ENCODE measurements at places on chromosomes 4 and X.
A peak's percentile ranks its signal among the peaks of the same experiment; 100 is the strongest.

DNA sequence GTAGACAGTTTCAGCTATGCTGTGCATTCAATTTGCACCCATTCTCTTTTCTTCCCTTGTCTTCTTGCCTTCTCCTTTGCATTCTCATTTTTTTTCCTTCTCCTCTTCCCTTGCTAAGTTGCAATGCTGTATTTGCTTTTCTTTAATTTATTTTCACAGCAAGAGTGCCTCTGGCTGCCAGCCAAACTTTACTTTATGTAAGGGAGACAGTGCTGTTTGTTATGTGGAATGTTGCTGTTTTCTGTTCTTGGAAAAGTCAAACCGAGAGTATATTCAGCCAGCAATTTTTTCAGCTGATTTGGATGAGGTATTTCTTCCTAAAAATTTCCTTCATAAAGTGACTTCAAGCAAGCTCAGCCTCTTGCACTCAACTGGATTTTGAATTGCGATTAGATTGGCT is 1293.4 kb downstream of the ARAP2 start:
- DNase-seq, result no peak

GRCh38 chr4:148116264-148116663 is 325.9 kb downstream of the NR3C2 start:
- DNase-seq, result no peak

GRCh38 chrX:43958529-43958928 is 14.7 kb downstream of the NDP start:
- peak; percentile 59 for DNase-seq

DNA sequence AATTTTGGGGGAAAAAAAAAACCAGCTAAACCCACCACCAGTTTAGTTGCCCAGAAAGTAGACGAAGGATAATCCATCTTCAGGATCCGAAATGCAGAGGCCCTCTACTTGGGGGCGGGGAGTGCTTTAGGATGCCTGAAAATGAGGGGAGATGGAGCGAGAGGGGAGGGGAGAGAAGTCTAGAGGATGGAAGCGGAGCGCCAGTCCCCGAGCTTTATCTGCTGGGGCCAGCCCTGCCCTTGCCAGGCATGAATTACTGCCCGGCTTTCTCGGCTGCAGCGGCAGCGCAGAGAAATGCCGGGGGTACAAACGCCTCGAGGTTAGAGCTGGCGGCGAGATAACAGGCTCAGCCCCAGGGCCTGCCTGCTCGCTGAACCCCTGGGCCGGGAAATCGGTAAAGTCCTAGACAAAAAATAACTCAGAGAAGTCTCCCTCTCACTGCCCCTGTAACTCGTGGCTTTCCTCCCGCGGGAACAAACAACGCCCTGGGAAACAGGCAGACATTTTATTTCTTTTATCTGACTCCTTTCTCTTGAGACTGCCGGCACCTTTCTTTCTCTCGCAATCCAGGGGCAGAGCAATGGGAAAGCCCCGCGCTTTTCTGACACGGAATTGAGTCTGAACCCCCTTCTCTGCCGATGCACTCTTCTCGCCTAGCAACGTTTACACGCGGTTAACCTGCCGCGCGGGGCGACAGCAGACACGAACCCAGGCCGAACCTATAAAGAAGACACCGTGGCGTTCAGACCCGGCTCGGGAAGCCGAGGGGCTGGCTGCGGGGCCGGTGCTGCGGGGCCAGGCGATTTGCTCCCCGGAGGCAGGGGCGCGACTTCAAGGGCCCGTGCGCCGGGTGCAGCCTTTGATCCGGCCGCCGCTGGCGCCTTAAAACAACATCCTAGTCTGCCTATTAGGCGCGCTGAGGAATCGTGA is 3.1 kb upstream of the MSX1 start:
- peak; percentile 80 for DNase-seq

DNA sequence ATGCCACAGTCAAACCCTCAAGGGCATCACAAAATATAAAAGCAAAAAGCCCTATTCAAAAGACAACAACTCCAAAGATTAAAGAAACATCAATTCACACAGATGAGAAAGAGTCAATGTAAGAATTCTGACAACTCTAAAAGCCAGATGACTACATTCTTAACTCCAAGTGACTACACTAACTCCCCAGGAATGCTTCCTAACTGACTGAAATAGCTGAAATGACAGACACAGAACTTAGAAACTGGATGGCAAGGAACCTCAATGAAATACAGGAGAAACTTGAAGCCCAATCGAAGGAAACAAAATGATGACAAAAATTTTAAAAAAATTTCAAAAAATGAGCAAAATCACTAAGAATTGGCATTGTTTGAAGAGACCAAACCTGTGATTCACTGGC is 1047.6 kb upstream of the PCDH10 start:
- DNase-seq, result no peak

DNA sequence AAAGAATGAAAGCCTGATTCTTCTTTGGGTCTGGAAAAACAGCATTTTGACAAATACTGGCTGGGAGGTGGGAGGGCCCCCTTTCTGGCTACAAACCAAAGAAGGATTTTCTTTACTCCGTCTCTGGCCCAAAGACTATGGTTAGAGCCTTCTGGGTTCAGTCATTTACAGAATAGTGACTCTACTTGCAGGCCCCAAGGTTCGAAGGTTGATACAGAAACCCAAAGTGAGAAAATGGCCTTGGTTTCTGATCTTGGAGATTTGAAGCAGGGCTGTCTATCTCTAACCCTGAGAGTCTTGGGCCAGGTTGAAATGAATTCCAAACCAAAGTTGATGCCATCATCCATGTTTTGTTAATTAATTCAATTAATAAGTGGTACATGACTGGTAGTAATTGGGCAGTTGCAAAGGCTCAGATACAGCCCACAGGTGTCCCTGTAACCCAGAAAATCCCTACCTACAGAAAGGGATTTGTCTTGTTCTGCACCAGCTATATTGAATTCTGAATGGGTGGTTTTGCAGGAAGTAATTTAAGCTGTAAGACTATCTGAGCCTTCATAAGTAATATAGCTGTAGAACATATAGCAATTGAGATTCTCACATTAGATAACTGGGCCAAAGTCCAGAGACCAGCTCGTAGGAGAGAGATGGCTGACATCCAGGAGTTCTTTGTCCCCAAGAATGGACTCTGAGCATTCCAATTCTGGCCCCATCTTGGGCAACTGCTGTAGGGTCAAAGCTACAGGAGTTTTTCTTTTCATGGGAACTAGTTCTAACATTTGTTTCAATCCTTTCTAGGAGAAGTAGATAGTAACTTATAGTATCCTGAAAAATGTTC is 34.5 kb downstream of the CHRNA9 start:
- DNase-seq, result no peak

DNA sequence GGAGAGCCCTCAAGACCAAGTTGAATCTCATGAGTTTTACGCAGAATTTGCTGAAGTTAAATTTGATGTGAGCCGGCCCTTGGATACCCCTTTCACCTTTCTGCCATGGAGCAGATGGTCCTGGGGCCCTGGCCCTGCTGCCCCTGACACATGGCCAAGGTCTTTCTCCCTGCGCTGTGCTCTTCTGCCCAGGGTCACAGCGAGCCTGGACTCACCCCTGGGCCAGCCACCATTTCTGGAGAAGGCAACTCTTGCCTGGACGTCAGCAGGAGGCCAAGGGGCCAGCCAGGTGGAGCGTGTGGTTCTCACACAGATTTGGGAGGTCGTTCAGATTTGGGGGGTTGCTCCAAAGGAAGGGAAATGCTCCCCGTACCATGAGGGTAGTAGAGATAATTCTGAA is 30.0 kb downstream of the PCGF3 start:
- DNase-seq, result no peak

DNA sequence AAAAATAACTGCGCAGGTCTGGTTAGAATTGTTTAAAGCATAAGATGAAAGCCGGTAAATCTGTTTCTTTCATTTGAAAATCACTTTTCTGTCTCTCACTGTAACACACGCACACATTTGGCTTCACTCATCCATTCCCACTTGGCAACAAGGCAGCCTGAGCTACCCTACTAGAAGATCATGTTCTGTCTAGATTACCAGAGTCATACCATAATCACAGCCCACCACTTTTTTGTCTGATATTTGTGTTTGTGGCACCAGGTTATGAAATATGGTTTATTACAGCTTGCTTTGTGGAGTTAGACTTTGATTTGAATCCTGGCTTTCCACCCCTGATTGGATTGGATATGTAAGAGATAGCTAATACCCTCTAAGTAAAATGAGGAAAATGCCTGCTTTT is 2.2 kb downstream of the USO1 start:
- no peak for DNase-seq

- peak; percentile 31 for DNase-seq
Measured at GRCh38 chrX:119753639-119754257, 4.6 kb upstream of the SOWAHD start.

GRCh38 chr4:80235451-80235850 is 31.0 kb upstream of the FGF5 start:
- no peak for DNase-seq

DNA sequence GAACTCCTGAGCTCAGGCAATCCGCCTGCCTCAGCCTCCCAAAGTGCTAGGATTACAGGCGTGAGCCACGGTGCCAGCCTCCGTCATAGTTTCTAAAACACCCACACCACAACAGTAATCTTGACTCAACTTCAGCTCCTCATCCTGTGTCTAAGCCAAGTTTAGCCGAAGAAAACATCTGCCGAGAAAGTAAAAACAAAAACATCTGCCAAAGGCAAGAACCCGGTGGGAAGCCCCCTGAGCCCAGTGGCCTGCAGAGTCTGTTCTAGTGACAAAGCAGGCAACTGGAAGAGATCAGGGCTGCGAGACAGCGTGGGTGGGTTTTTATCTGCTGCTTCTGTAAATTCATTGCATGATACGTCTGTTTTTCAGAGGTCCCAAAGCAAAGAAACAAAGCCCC is 26.6 kb upstream of the CD99 start:
- no peak for DNase-seq

DNA sequence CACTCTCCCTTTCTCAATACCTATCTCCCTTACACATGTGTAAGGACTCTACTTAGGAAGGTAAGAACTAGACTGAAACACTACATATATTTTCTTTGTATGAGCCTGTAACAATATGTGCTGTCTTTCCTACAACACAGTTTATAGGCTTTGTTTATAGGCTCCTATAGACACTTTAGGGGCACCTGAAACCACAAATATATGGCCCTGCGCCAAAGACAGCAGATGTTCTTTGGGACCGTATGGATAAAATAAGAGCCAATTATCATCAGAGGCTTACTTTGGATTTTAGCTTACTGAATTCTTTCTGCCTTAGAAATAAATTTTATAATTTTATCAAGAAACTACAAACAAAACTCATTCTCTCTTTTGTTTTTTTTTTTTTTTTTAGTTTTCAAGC is 16.6 kb upstream of the CXCL3 start:
- DNase-seq, result no peak

DNA sequence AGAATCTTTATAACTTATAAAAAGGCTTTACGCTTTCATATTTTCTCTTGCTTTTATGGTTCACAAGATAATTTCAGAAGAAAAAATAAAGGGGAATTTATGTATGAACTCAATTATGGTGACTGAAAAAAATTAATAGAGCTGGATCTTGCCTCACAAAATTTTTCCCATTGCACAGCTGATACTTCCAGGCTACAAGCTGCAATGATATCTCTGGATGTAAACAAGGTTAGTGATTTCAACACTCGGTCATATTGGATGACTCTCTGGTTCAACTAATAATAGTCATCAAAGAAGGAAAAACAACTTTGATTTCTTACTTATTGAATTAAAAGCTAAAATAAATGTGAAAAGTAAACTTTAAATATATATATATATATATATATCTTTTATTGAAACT is 868.0 kb downstream of the FAT4 start:
- DNase-seq, result no peak

DNA sequence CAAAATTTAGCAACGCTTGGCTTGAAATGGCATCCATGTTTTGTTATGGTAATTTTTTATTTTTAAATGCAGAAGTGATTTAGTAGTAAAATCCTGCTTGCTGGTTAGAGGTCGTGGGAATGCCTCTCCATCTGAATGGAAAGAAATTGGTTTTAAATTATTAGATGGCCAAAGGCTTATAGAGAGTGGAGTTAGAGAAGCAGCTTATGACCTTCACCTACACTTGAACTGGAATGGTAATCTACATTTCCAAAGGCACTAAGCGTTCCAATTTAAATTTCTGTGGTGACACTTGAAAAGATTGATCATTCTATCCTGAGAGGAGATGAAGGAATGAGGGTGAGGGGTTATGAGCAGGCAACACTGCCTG is 280.7 kb downstream of the RAPGEF2 start:
- no peak for DNase-seq

DNA sequence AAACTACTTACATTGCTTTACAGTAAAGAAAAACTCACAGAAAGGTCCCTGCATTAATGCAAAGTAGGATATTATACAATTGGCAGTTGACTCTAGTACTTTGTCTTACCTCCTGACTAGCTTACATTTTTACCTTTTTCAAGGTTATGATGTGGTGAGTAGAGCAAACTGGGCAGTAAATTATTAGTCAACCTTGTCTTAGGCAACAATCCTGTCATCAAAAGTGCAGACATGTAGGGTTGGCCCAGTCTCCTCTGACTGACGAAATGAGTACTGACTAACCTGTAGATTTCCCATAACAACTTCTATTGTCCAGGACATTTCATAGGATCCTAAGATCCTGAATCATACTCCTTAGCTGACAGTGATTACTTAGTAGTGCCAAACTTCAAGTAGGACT is 142.0 kb upstream of the NUDT6 start:
- DNase-seq, result no peak

- DNase-seq, result no peak
Measured at GRCh38 chrX:44908827-44909226, 35.8 kb downstream of the KDM6A start.

- DNase-seq, result no peak
Measured at GRCh38 chr4:159273841-159274240, 171.0 kb downstream of the RAPGEF2 start.

DNA sequence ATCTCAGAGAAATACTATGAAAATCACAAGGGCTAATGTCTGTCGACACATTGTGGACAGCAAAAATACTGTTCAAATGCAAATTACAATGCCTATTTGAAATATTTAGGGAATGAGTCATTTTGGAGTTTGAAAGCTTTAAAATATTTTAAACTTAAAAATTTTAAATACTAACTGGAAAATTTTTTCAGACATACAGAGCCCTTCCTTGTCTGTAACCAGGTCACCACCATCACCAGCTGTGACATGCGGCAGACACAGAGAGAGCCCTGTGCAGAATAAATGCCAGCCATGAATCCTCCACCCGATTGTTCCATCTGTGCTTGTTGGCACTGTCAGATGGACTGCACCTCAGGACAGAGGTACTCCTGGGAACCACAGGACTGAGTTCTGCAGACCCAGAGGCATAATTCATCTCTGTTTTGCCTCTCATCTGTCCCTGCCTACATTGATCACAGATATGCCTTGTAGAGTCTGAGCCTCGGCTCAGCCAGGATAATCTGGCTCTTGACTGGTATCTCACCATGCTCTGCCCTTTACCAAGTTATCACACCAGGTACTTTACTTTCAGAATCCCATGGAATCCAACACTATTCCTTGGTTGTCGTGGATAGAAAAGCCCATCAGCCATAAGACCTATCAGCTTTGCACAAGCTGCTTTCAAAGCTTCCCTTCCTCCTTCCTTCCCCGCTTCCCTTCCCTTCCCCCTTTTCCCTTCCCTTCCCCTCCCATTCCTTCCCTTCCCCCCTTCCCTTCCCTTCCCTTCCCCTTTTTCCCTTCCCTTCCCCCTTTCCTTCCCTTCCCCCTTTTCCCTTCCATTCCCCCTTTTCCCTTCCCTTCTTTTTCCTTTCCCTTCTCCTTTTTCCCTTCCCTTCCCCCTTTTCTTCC is 67.2 kb downstream of the TBC1D9 start:
- no peak for DNase-seq

GRCh38 chr4:173057901-173058300 is 110.7 kb upstream of the GALNT7 start:
- no peak for DNase-seq
